ENCODE measurements at places on chromosomes 6 and 20.

- DNase-seq: no peak
Observed at GRCh38 chr6:40395066-40395697, 192.0 kb downstream of the LRFN2 start.

DNA sequence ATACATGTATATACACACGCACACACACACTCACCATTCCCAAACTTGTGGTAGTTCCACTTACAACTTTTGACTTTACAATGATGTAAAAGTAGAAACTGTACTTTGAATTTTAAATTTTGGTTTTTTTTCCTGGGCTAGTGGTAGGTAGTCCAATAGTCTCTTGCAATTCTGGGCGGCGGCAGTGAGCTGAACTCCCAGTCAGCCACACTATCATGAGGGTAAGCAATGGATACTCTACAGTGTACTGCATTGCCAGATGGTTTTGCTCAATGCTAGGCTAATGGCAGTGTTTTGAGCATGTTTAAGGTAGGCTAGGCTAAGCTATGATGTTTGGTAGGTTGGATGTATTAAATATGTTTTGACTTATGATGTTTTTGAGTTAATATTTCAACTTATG, 136.2 kb upstream of the GPR6 start:
- DNase-seq: no peak

GRCh38 chr6:84082689-84083265, 49.2 kb downstream of the MRAP2 start:
- DNase-seq: peak; percentile 69

DNA sequence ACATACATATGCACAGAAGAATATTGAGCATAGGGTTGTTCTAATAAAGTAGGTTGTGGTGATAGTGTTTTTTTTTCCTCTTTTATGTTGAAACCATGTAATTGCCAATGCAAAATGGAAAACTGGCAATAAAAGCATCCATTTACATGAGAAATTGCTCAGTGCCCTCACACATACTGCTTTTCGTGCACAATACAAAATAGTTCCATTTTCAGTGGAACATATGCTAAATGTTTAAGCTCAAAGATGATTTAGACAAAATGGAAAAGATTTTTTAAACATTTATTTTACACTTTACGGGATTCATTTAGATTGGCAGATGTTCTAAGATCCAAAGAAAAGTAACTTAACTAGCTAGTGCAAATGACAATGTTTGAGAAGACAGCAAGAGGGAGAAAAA, 678.1 kb upstream of the MANEA start:
- DNase-seq: no peak

DNA sequence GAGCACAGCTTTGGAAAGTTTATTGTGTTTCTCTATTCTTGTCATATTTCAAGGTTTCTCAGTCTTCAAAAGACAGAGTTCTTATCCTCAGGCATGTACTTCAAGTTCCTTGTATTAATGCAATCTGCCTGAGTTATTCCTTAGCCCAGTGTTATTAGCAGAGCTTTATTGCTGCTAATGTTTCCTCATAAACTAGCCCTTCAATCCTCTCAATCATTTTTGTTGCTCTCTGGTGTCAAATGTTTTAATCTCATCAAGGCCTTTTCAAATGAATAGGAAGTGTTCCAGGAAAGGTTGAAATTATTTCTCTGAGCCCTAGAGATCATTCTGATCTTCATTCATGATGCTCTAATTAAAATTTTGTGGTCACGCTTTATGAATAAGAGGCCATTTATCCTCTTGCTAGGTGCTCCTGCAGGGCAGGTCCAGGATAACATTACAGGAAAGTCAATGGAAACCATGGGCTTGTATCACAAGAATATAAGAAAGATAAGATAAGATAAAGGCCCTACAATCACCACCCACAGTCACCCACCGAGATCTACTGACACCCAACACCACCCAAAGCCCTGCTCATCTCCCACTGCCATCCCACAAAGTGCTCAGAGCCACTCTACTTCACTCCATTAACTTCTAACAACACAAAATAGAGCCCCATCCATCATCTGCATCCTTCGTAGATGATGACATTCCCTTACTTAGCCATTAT, 125.9 kb downstream of the COL9A1 start:
- DNase-seq: no peak

GRCh38 chr6:148693882-148694484, 52.8 kb upstream of the UST start:
- DNase-seq: no peak

- DNase-seq: peak; percentile 47
Observed at GRCh38 chr6:106444777-106445507, 84.4 kb downstream of the CRYBG1 start.

- DNase-seq: no peak
Observed at GRCh38 chr6:14241255-14242070, 123.9 kb downstream of the CD83 start.

GRCh38 chr6:99467509-99468106, 42.5 kb upstream of the PNISR start:
- DNase-seq: peak; percentile 8

GRCh38 chr6:91127752-91128151, 540.9 kb upstream of the MAP3K7 start:
- no peak for DNase-seq

DNA sequence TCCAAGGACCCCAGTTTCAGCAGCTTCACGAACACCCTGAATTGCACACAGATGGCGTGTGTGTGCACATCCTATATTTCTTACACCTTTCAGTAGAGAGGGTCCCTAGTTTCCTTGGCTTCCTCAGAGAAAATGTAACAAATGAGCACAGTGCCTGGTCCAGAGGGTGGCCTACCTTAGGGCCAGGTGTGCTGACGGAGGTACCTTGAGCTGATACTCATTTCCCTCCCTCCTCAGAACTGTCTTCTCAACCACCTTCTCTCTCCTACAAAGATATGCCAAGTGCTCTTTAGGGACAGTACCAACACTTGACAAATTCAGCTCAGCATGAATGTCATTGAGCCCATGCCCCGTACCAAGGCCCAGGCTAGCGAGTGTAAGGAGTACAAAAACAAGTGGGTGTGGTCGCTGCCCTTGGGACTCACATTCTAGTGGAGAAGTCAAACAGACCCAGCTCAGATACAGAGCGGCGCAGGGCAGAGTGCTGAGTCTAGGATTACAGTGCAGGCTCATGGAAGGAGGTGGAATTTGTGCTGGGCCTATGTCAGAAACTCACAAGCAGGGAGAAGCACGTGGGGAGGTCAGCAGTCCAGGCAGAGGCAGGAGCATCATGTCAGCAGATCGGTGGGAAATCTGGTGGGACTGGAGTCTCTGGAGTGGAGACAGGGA, 9.6 kb upstream of the BPHL start:
- DNase-seq: no peak

DNA sequence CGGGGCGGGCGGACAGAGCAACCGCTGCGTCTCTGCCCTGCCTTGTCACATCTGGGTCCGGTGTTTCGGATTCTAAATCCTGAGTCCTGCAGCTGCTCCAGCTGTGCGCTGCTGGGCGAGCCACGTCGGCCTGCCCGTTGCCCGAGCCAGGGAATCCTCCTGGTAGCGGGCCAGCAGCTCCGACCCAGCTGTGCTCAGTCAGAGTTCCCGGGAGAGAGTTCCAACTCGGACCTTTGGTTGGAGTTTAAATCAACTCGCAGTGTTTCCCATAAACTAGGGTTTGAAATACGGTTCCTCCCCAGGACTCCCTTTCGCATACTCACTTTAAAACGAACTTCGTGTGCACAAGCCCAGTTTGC, 315 bp upstream of the PDE10A start:
- peak; percentile 48 for DNase-seq

DNA sequence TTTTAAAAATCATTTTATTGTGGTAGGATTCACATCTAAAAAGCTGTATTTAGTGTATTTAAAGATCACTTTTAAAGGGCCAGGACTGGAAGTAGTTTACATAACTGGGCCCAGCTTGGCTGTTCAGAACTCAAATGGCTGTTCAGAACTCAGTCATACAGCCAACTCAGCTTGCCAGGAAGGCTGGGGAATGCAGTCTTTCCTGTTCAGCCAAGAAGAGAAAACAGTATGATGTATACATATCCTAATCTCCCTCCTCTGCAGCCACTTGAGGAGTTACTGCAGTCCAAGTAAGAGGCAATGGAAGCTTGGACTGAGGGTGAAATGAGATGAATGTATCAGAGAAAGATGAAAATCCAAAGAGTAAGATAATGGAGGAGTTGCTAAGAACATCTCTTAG, 24.6 kb downstream of the DSTN start:
- DNase-seq: no peak

GRCh38 chr6:33298773-33299236, at the start of gene RGL2:
Gene RGL2, minus strand, starts transcription at chr6:33298942. Its CDS starts 332 bp downstream, at chr6:33298610.
- no peak for DNase-seq

DNA sequence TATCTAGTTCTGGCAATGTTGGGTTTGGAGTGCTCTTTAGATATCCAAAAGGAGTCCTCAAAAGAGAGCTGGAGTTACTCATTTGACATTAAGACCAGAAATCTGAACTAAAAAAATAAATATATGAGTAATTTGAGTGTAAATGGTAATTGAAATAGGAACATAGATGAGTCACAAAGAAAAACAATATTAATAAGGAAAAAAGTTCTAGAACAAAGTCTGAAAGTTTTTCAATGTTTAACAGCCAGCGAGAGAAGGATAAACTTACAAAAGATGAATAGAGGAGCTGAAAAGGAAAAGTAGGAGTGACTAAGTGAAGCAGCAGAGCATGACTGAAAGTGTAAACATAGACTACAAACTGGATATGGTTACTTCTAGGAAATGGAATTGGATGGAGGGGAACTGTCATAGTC, 46.8 kb downstream of the EPM2A start:
- no peak for DNase-seq

DNA sequence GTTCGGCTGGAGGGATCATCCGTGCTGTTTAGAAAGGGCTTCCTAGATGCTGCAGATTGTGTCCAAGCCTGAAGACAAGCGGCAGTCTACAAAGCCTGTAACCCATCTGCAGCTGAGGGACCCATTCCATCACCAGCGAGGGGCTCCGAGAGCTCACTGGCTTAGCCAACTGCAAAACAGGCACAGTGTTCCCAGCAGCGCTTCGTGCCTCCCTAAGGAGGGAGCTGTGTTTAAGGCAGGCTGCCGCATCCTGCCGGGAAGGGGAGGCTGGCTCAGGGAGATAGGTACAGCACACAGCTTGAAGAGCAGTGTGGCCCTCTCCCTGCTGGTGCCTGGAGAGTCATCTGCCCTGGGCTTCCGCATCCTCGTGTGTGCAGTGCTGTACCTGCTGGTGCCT, 32.4 kb downstream of the DUSP22 start:
- DNase-seq: no peak

GRCh38 chr20:47795214-47795907, 10.1 kb upstream of the SULF2 start:
- DNase-seq: no peak

DNA sequence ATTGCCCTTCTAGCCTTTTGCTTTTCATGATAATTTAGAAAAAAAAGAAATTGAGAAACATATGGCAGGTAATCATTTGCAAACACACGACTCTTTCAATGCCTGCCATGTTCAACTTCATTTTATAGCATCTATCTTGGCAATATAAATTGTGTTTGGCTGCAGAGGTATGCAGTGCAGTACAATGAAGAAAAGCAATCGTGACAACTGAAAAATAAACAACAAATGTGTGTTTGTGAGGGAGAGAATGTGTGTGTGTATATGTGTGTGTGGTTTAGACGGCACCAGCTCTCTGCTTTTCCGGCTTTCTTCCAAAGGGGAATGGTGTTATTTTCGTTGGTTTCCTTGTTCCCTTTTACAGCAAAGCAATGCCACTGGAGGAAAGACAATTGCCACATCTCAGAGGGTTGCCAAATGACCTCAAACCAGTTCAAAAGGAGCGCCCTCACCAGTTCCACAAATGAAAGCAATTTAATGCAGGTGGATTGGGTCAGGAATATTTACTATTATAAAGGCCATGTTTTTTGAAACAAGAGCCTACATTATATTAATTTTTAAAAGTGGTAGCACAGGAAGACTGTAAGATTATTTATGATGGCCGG, 587.2 kb downstream of the PRKN start:
- no peak for DNase-seq

DNA sequence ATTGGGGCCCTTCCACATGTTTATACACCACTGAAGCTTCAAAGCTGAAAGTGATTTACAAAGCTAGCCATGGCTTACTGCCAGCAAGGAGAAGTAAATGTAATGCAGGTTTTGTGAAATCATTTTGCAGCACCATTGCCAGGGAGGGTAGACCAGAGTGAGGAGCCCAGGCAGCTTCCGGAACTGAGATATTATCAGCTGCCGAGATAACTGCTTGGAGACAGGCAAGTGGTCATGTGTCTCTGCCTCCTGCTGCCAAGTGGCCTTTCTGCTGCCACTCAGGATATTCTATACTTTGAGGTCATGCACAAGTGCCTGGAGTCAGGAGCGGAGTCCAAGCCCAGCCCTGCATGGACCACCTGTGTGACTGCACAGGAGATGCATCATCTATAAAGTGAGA, 160.2 kb downstream of the SYNDIG1 start:
- DNase-seq: no peak

GRCh38 chr6:115865914-115866313, 194.8 kb downstream of the FRK start:
- DNase-seq: no peak

GRCh38 chr20:12575352-12576095, 433.2 kb upstream of the SPTLC3 start:
- no peak for DNase-seq

DNA sequence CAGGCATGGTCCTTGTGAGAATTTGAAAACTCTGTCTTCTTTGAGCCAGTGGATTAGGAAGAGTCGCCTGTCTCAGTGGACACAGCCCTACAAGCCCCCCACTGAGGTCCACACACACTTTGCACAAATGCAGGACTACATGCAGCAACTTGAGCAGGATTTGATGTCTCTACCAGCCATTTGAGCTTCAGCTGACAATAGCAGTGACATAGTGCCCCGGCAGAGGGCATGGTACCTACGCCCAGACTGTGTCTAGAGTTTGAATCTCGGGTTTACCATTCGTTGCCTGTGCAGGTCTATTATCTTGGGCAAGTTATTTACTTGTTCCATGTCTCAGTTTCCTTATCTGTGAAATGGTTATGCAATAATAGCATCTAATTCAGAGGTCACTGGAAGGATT, 580.1 kb downstream of the TFAP2B start:
- no peak for DNase-seq

DNA sequence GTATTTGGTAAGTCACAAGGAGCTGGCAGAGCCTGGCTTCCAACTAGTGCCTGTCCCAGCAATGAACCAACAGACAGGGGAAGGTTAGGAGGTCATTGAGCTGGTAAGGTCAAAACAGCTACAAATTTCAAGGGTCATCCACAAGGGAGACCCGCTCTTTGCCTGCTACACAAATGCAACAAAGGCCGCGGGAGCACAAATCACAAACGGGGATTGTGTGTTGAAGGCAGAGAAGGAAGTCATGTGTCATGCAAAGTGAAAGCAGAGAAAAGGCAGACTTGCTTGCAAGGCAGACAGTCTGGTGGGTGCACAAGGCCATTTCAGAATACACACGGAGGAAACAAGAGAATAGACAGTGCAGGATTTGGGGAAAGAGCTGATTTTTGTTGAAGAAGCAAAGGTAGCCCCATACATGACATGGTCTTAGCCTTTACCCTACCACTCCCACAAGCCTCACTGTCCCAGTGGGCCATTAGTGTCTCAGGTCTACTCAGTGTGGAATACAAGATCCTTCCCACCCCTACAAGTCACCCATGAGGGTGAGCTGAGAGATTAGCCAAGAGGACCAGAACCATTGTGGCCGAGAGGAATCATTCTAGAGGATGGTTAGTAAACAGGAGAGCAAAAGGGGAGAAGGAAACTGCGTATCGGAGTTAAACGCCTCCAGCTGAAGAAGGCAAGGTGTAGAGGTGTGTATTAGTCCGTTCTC, 18.1 kb upstream of the SAMHD1 start:
- no peak for DNase-seq

GRCh38 chr6:88982720-88983119, 19.3 kb upstream of the RNGTT start:
- DNase-seq: peak; percentile 32

GRCh38 chr6:24875534-24875901, 60.2 kb downstream of the RIPOR2 start:
- DNase-seq: no peak
